ENCODE measurements at places on chromosomes 12 and 14.

- no peak for DNase-seq
Measured at GRCh38 chr12:119014368-119014767, 33.0 kb downstream of the SRRM4 start.

DNA sequence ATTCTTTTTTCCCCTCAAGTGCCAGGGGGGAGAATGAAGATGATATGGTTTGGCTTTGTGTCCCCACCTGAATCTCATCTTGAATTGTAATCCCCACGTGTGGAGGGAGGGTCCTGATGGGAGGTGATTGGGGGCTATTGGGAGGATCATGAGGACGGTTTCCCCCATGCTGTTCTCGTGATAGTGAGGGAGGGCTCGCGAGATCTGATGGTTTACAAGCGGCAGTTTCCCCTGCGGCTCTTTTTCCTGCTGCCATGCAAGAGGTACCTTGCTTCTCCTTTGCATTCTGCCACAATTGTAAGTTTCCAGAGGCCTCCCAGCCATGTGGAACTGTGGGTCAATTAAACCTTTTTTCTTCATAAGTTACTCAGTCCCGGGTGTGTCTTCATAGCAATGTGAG, 173.7 kb downstream of the CAND1 start:
- no peak for DNase-seq

GRCh38 chr14:35387713-35388579, 16.6 kb downstream of the NFKBIA start:
- no peak for DNase-seq

DNA sequence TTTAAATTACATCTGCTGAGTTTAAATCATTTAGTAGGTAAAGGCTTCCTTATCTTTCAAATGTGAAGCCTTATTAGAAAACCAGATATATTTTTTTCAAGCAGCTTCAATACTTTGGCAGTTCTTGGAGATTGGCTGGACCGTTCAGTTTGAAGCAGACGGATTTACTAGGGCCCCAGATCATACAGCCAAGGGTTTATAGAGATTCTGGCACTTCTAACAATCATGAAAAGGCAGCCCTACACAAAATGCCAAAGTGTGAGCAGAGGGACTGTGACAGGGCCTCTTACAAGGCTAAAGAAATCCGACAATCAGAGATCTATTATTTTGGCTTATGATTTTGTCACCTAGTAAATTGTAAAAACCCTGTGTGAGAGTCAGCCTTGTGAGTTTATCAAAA, 162.8 kb upstream of the SLC38A2 start:
- no peak for DNase-seq

- no peak for DNase-seq
Measured at GRCh38 chr12:29732593-29732992, 51.1 kb downstream of the TMTC1 start.

DNA sequence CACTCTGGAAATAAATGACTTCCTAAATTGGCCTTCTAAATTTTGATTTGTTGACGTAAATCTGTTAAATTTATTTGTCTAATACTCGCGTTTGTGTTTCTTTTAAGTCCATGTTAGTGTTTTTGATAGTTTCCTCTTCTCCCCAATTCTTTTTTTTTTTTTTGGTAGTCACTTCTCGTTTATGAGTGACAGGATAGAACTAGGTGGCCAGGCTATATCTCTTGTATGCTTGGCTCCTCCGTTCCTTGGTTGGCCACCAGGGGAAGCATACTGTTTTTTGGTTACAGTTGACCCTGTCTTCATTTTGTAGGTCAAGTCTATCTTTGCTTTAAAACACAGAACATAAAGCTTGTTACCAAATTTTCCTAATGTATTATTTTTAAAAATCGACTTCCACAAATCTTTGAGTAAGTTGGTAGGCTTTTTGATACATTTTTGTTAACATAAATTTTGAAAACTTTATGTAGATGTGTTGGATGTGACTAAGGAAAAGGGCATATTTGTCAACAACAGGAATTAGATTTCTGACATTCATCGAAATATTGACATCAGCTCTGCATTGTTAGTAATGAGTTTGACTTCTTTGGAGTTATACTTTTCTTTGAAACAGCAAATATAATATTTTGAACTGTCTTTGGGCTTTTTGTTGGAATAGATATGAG, 2.2 kb downstream of the RCOR1 start:
- DNase-seq = peak; percentile 60

GRCh38 chr12:46384451-46385309, 12.1 kb upstream of the SLC38A2 start:
- peak; percentile 61 for DNase-seq

DNA sequence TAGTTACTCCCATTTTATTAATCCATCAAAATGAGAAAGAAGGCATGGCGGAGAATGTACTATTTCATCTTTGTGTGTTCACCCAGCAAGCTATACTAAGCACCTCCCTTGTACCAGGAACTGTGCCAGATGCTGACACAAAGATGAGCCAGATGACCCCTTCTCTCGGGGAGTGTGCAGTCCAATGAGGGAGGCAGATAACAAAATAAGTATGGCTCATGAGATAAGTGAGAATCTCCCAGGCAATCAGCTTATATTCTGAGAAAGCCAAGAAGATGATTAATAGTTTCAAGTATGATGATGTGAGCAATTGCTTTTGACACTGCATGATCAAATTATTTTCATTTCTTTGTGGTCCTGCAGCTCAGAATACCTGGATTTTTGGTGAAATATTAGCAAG, 1.3 kb upstream of the TMEM233 start:
- DNase-seq = peak; percentile 2

DNA sequence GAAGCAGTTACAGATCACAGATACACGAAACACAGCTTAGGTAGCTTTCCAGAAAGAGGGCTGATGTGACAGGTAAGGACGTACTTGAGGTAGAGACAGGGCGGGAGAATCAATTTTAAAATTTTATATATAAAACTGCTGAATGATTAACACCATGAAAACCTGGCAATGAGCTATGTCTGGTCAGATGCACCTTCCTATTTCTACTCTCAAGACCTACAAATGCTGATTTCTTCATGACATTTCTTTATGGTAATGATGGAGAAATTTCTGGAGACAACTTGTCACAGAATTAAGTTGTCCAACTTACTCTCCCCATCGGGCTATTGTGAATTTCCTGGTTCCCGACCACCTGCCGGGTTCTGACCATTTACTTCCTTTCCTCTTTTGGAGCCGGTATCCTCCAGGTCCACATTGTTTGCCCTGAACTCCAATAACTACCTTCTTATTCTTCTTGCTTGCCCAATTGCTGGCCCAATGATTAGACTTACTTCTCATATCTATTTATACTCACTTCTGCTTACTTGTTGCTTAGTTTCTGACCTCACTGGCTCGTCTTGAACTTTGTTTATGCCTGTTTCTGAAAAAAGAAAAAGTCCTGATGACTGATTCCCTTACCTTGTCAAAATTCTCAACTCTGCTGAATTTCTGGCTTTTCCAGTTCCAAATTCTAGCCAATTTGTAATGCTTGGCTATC, 12.8 kb upstream of the ATP2B1 start:
- DNase-seq = no peak

DNA sequence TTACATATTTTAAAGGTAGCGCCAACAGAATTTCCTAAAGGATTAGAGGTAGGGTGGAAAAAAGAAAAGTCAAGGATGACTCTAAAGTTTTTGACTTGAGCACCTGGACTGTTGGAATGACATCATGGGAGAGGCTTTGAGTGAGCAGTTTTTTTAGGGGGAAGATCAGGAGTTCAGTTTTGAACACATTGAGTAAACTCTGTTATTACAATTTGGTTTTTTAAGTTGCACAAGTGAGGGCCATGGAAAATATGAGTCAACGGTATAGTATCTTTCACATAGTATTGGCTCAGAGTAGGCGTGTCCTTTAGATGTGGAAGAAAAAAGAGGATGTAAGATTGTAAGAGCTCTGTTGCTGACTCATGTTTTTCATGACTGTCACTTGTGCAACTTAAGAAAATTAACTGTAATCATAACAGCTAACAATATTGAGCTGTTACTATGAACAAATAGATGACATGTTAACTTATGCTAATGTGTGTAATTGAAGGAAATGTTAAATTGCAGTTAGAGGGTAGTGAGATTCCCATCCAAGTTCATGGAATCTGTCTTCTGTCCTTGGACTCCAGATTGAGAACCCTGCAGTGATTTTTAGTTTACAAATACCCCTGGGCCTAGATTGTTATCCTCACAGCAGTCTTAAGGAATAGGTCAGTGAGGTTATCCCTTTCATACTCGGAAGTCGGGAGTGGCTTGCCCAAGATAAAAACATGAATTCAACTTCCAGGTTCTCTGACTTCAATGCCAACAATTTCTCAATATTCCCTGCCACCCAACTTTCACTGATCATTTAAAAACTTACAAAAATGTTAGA, 48.2 kb upstream of the ATP2B1 start:
- peak; percentile 99 for DNase-seq

DNA sequence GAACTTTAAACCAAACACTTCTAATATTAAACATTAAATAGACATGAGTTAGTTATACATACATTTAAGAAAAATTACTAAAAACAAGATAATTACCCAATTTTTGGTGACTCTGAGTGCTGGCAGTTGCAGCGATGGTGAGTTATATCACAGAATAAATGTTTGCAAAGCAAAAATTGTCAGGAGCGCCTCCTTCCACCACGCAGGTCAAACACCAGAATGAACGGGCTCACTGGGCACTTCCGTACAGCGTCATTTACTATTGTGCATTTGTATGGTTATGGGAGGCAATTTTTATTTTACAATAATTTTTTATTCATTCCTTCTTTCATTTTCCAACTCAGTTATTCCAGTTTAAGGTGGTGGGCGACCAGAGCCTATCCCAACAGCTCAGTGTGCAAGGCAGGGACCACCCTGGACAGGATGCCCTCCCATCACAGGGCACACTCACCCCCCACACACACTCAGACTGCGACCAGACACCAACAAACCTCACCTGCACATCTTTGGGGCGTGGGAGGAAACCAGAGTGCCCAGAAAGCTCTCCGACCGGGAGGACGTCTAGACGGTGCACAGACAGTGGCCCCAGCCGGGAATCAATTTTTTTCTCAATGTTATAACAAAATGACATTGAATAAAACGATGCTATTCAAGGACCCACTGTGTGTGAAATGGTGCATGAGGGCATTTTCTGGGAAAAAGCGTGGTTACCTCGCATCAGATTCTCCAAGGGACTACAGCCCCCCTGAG, 67.2 kb downstream of the TESC start:
- no peak for DNase-seq

GRCh38 chr12:11797317-11797913, 147.9 kb downstream of the ETV6 start:
- DNase-seq = peak; percentile 98

- DNase-seq = peak; percentile 51
Measured at GRCh38 chr14:72515779-72516770, 377.8 kb downstream of the DPF3 start.

DNA sequence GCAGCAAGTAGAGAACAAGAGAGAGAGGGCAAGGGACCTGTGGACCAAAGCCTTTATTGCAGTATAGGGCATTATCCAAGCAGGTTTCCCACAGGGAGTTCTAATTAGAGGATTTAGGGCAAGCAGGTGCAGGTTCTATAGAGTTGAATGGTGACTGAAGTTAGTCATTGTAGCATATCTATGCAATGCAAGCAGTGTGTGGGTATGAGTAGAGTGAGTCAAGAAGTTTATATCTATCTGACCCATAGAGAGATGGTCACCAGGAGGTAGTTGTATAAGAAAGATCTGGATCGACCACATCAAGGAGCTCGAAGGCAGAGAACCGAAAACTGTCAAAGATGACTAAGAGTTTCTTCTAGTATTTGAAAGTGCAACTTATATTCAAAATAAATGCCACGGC, 167.3 kb downstream of the PLCZ1 start:
- DNase-seq = no peak

DNA sequence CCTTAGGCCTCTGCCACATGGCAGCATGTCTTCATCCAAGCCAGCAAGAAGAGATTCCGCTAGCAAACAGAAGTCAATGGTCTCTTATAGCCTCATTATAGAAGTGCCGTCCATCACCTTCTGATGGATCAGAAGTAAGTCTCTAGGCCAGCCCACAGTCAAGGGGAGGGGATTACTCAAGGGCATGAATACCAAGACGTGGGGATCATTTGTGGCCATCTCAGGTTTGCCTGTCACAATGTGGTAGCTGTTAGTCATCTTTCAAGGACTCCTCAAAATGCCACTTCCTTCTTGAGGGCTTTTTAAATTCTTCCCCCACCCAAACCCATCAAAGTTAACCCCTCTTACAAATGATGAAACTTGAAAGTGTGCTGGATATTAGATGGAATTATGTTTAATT, 8.1 kb upstream of the ADCY6 start:
- no peak for DNase-seq

- DNase-seq = no peak
Measured at GRCh38 chr12:26867080-26867479, 34.1 kb upstream of the ITPR2 start.

GRCh38 chr12:107397890-107398500, 287.6 kb upstream of the PWP1 start:
- DNase-seq = no peak

GRCh38 chr12:20063116-20063515, 305.2 kb upstream of the PDE3A start:
- DNase-seq = peak; percentile 89

DNA sequence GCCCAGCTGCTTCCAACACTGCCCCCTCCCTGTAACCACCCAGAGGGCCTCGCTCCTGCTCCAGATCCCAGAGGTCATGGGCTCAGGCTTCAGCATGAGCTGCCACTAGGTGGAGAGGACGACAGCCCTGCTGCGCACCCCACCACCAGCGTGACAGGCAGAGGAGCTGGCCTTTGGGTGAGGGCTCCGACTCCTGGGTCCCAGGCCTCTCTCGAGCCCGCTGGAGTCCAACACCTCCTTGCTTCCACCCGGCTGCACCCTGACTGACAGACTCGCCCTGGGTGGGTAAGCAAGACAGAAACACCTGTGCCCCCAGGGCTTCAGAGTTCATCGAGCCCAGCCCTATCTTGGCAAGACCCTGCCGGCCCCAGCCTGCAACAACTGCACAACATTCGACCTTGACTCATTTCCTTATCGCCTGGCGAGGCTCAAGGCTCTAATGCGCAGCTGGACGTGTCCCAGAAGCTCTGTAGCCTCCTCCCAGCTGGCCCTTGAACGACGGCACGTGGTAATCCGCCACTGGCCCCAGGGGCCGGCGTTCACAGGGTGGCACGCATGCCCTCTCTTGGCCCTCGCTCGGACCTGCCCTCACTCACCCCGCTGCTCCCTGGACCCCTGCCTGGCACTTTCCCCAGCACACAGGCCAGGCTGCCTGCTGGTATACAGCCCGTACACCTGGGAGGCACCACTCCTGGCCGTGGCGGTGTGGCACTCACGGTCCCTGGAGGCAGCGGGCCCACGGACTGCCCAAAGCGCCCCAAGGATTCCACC, 28.0 kb downstream of the VPS37B start:
- DNase-seq = no peak
